ENCODE measurements at places on chromosomes 3 and 15.
A peak's percentile ranks its signal among the peaks of the same experiment; 100 is the strongest.

GRCh38 chr3:139468399-139468798 is 7.9 kb downstream of the RBP2 start:
- no peak for DNase-seq

GRCh38 chr3:11593318-11594034 is 50.2 kb downstream of the VGLL4 start:
- no peak for DNase-seq

DNA sequence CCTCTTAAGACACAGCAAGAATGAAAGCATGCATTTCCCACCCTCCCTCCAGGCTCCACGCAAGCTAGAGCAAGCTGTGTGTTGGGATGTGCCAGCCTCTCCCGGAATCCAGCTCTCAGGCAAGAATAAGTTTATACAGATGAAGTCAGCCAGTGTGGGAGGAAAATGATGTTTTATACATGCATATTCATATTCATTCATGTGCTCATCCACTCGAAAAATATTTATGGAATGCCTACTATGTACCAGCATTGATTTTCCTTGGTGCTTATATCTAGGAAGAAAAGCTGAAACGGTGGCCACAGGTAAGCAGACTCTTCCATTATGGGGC is 62.7 kb downstream of the KLHL6 start:
- DNase-seq = no peak

GRCh38 chr3:188322135-188322887 is 168.4 kb downstream of the LPP start:
- no peak for DNase-seq

- DNase-seq = no peak
Observed at GRCh38 chr3:41007399-41007798, 191.9 kb upstream of the CTNNB1 start.

DNA sequence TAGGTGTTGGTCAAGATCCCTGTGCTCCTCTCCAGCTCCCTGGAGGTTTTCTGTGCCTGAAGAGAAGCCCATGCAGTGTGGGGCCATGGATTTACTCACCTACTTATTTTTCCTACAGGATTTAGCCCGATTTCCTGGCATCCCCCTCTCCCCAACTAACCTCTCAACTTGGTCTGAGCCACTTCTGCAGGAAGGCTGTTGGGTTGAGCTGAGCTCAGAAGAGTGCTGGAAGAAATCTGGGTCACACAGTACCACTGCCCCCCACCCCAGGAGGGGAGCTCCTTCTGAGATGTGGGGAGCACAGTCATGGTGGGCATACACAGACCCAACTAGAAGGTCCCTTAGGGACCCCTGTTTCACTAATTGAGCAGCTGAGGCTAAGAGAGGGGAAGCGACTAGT is 34.4 kb upstream of the SLCO2A1 start:
- DNase-seq = no peak

GRCh38 chr3:194953291-194953690 is 267.6 kb downstream of the FAM43A start:
- DNase-seq = no peak

DNA sequence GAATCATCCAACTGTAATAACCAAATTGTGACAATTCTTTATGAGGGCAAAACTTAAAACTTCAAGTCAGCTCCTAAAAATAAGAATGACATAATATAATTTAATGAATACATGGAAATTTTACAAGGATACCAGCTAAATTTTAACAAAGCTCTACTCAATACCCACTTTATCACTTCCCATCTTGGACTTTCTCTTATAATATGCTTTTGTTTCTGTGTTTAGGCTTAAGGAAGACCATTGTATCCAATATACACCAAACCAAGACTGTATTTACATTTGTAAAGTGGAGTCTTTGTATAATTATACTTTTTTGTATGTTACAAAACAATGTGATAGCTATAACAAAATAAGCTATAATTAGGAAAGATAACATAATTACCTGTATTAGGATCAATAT is 16.8 kb downstream of the ATP13A3 start:
- no peak for DNase-seq

GRCh38 chr15:35496585-35496984 is 49.4 kb downstream of the DPH6 start:
- DNase-seq = no peak

DNA sequence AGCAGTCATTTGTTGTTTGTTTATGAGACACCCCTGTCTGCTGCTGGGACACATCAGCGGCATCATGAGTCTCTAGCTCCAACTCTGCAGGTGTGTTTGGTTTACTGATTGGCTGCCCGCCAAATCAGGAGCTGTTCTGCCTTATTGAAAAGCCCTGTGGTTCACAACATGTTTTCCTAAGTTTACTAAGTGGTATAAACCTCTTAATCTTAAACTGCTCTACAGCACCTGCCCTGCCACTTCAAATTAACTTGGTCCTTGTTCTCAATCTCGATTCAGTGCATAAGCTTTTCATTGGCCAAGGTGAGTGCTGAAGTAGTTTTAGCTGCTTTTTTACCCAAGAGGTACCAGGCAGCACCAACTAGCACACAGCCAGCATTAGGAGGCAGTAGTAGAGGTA is 77.8 kb upstream of the WDR72 start:
- DNase-seq = no peak

- no peak for DNase-seq
Observed at GRCh38 chr15:89085289-89085926, 2.8 kb upstream of the ABHD2 start.

DNA sequence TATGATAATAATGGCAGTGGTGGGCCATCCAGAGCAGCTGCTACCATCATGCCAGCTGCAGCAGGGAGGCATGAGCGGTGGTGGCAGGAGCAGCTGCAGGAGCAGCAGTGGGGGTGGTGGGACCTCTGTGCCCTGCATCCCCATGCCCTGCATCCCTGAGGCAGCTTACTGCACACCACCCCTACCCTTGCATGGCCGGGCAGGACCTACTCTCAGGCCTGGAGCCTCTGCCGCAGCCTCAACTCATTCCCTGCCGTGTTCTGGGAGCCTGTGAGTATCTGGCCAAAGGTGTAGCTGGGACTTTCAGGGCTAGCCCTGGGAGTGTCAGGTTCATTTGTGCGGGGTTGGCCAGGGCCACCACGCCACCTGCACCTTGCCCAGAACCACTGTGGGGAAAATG is 3.3 kb upstream of the XCR1 start:
- no peak for DNase-seq

DNA sequence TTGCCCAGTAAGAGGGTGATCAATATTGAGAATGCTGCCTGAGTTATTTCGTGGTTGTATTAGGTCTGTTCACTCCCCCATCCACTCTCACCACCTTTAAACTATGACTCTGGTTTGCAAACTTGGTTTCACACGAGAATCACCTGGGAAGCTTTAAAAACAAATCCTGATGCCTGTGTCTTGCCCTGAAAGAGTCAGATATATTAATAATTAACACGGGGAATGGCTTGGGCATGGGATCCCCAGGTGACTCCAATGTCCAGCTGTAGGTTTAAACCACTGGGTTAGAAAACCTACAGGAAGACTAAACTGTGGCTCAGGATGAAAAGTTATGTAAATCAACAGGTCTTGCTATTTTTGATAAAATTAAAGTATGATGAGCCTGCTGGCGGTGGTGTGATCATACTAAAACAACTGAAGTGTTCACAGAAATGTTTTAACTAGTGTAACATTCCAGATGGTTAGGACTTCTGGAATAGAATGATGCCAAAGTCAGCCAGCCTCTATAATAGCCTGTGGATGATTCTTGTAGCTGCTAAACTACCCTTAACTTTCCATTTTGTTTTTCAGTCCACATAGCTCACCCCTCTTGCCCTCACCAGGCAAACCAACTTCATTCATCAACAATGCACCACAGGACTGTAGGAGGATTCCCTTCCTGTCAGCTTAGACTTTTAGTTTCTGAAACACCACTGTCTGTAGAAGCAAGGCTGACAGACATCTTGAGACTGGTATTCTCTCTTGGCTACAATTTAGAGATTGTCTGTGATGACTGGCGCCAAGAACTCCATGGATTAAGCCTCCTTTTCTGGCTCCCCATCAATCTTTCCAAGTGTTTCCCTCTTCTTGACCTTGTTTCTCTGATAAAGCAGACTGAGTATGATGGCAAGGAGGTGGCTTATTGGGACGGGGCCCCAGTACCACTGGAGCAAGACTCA is 119.1 kb upstream of the ADAMTS9 start:
- DNase-seq = no peak

GRCh38 chr3:100401674-100402041 is 319 bp downstream of the LNP1 start:
- DNase-seq = no peak

- no peak for DNase-seq
Observed at GRCh38 chr3:112672716-112673541, 32.0 kb upstream of the CCDC80 start.

GRCh38 chr3:183822631-183823030 is 2.7 kb downstream of the MAP6D1 start:
- no peak for DNase-seq

GRCh38 chr3:101849714-101850245 is 466 bp downstream of the NFKBIZ start:
- DNase-seq = peak; percentile 63

DNA sequence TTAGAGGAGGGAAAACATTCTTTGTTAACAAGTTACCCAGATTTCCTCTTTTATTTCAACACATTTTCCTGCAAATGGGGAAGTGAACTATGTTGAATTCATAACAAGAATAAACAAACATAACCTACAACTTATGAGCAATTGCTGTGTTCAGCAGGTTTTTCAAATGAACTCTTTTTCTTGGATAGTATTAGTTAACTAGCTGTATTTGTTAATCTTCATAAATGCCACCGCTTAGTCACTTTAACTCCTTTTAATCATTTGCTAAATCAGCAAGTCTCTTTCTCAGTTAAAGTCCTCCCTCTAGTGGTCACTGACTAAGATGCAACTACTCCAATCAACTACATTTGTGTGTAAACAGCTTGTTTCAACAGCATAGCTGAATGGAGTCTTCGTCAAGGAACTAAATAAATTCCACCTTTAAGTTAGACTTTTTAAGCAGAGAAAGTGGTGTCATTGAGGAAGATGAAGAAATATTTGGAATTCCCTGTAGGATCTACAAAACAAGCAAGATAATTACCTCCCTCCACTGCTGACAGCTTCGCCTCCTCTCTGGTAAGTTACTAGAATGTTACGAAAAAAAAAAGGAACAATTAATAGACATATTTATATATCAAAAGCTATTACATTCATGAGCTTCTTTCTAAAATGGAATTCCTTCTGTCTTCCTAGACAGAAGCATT is 1122.0 kb downstream of the ROBO1 start:
- peak; percentile 56 for DNase-seq

DNA sequence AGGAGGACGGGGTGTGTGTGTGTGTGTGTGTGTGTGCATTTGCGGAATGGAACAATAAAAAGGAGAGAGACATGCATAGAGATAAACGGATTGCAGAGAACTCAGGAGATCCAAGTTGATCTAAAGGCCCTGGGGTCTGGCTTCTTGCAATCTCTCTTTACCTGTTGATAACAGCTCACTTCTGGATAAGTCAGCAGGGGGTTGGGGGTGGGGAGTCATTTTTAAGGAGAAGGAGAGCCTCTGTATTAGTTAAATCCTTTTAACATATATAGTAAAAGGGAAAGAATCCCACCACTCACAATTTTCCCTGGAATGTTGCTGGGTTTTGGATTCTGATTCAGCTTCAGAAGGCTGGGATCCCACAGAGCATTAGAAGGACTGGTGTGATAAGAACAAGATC is 87.5 kb upstream of the MITF start:
- no peak for DNase-seq

DNA sequence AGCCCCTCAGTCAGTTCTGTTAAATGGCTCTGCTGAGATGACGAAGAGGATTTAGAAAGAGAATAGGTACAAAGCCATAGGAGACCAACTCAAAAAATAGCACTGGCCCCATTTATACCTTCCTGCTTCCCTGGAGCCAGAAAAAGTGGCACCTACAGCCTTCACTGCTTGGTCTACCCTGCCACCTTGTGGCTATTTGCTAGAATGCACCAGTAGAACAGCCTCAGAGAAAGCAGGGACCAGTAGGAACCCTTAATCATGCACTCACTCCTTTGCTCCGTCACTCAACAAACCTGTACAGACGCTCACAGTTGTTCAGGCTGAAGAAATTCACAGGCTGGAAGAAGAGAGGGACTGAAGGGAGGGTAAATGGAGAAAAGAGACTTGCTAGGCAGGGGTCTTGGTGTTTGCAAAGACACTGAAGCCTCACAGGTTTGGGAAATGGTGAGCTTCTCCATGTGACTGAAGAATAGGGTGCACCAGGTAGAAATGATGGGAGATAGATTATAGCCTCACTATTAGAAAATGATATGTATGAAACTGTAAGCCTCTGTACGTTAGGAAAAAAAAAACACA is 12.1 kb upstream of the RTP2 start:
- peak; percentile 79 for DNase-seq

GRCh38 chr3:9173445-9173844 is 76.0 kb downstream of the SRGAP3 start:
- no peak for DNase-seq

DNA sequence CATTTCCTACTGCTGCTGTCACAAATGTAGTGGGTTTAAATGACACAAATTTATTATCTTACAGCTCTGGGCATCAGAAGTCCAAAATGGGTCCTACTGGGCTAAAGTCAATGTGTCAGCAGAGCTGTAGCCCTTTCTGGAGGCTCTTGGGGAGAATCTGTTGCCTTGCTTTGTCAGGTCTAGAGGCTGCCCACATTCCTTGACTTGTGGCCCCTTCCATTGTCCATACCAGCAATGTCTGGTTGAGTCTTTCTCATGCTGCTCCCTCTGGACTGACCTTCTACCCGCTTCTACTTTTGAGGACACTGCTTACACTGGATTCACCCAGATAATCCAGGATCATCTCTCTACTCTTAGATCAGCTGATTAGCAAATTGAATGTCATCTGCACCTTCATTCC is 3.0 kb downstream of the IL12A start:
- no peak for DNase-seq

DNA sequence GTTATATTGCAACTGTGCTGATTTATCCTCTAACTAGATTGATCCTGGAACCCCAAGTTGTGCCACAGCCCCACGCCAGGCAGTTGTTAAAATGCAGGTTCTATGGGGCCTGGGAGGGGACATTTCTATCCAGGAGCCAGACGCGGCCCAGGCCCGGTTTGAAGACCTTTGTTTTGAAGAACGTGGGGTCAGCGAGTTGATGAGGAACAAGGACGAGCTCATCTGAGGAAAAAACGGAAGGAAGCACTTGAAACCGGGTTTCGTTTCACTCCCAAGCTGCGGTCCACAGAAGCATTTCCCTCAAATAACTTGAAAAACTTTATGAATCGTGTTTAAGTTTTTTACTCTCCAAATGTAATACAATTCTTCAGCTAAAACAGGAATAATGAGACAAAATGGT is 76.4 kb downstream of the CHSY1 start:
- DNase-seq = no peak

- DNase-seq = peak; percentile 37
Observed at GRCh38 chr15:80455668-80456442, 51.7 kb downstream of the ARNT2 start.

GRCh38 chr3:43869491-43869890 is 178.8 kb downstream of the ABHD5 start:
- DNase-seq = no peak

DNA sequence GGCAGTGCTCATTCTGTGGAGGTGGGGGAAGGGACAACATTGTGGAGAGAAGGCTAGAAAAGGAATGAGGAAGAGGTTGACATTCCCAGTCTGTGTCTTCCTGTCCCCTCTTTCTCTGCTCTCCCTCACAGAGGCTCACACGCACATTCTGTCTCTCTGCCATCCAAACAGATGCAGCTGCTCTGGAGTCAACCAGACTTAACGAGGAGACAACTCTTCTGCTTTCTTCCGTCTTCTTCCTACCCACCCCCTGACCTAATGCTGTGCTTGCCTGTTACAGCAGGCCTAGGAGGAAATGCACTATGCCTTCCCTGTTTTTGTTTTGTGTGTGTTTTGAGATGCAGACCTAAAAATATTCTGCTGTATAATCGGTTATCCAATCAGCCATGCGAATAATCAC is 121.9 kb downstream of the CACNA1D start:
- no peak for DNase-seq

Data from hematopoietic multipotent progenitor cell treated with erythropoietin and hydrocortisone succinate and interleukin-3 and kit ligand, for 17 days (in vitro differentiated cells).